Motor neuron (in vitro differentiated cells): ENCODE measurements at places on chromosomes 2 and 18. TPM values are rescaled to one million over a fixed set of nuclear protein-coding genes. Genes with fewer than 3 reads are reported as not detected.

DNA sequence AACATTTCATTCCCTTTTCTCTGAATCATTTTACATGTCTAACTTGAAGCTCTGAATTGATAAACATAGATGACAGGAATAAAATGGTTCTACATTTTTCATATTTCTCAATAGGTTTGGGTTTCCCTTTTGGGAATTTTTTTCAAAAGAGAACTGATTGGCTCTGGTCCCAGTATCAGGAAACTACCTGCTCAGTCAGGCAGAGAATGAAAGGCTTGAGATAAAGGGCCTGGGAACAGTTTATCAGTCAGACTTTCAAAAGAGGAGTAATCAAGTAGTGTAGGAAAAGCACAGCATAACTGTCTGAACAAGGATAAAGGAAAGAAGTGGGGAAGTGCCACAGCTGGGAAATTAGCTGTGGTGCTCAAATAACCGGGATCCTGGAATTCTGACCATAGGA is 28.3 kb upstream of the CCL20 start:
- no peak for ATAC-seq

GRCh38 chr2:180539541-180539940 is 440.9 kb upstream of the UBE2E3 start:
- no peak for ATAC-seq

Gene PPP1R1C
- 0.39 TPM in 1 of 2 replicates, not detected in the other for total RNA-seq

Gene CTAGE1
- total RNA-seq, result 0.50 TPM in 1 of 2 replicates, not detected in the other

Gene CD28
- 0.29 and 0.33 TPM in 2 replicates for total RNA-seq

Gene TEX44
- 0.31 TPM in 1 of 2 replicates, not detected in the other for total RNA-seq

Gene MXD1
- 11.0 and 11.6 TPM in 2 replicates for total RNA-seq

Gene TDRD15
- 0.05 and 0.08 TPM in 2 replicates for total RNA-seq
